ENCODE measurements at places on chromosomes 6 and 20.

GRCh38 chr6:148166339-148166968 lies 176.2 kb upstream of the SASH1 start:
- no peaks in the 10 kb centered on the region for H3K27me3 ChIP-seq
- no peaks in the 10 kb centered on the region for H3K4me1 ChIP-seq
- DNase-seq = no peak
- H3K27ac ChIP-seq = no peak overlapping the region
- no peaks in the 10 kb centered on the region for H3K36me3 ChIP-seq

GRCh38 chr20:36959242-36959641 lies 7.7 kb upstream of the SAMHD1 start:
- no peak for DNase-seq
- no peaks in the 10 kb centered on the region for H3K4me1 ChIP-seq

DNA sequence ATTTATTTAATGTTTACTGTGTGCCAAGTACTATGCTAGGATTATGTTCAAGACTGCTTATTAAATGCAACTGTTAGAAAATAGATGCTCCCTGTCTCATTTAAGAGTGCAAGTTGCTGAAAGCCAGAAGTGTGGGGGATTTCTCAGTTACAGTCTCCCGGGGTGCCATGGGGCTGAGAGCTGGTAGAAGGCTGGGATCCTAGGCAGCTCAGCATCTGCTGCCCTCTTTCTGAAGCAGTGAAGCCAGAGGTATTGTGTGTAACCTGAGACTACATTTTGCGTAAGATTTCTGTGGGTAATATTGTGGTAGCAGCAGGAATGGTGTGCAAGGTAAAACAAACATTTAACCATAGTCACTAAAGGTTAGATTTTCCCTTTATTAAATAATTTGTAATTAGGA lies 120.6 kb downstream of the AKAP7 start:
- DNase-seq = no peak
- H3K27me3 ChIP-seq = no peaks in the 10 kb centered on the region
- no peaks in the 10 kb centered on the region for H3K36me3 ChIP-seq

GRCh38 chr20:40982415-40983145 lies 46.0 kb upstream of the TOP1 start:
- H3K36me3 ChIP-seq = no peaks in the 10 kb centered on the region
- no peak for DNase-seq
- no peak overlapping the region for H3K27ac ChIP-seq
- no peaks in the 10 kb centered on the region for H3K4me1 ChIP-seq
